Activated naive CD8-positive, alpha-beta T cell treated with anti-CD3 and anti-CD28 coated beads, Interleukin-2, amount 50 U/mL, for 16 hours (primary cell): ENCODE measurements at places on chromosomes 13 and 19.

DNA sequence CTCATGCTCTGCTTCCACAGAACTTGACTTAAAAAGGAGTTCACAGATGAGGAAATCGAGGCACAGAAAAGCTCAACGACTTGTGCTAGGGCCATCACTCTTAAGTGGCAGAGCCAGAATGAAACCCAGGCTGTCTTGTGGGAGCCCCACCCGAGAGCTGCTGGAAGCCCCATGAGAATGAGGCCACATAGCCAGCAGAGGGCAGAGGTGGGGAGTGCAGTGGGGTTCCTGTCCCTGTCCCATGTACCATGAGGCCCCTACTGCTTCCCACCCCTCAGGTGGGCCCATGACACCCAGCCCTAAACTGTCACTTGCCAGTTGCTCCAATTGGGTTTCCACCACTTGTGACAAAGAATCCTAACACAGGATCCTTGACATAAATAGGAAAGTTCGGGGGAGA lies 175.9 kb downstream of the IRS2 start:
- DNase-seq = no peak

DNA sequence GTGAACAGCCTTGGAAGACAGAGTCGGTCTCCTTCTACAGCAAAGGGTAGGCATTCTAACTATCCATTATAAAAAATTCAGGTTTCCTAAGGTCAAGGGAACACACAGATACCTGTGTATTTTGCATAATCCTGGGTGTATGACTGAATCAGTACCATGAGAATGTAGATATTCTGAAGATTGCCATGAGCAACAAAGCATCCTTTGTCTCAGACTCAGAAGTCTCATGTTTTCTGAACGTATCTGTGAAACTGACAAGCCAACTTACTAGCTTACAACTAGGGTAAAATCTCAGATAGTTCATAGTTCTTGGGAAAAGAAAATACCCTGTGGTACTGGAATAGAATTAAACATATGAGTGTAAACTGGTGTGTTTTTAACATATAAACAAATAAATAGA lies 6.5 kb downstream of the ZNF566 start:
- DNase-seq = no peak

GRCh38 chr13:102035969-102036368 lies 365.9 kb downstream of the FGF14 start:
- DNase-seq = no peak

DNA sequence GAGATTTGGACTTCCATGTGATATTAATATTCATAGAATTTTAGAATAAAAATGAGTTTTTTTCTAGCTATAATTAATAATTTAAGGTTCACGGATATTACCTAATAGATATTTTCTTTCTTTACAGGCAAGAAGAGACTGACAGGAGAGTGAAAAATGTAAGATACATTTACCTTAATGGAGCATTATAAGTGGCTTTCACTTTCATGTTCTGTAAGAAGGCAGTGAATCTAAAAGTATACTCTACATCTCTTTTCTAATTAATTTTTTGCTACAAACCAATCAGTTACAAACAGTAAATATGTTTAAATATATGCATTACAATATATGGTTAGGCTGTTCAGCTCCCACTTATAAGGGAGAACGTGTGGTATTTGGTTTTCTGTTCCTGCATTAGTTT lies 159.1 kb downstream of the LMO7 start:
- no peak for DNase-seq

DNA sequence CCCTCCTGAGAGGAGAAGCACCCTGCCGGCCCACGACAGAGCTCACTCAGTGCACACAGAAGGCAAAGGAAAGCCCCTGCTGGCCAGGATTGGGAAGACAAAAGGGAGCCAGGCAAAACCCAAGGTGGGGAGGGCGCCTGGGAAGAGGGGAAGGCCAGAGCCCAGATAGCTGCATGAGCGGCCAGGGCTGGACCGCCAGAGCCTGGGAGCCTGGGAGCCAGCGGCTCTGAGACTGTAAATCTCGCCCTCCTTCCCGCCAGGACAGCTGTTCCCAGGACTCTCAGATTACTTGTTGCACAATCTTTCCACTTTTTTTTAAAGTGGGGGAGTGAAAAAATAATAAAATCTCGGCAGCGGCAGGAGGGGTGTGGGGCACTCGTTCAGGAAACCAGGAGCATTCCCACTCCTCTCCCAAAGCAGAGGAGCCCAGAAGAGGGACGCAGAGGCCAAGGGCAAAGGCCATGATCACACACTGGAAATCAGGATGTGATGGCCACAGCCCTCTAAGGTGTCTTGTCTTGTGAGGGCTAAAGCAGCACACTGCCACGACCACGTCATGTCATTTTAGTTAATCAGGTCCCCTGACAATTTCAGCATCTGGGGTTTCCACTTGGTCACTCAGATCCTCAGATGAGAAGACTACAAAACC lies 19.6 kb upstream of the EPHX3 start:
- no peak for DNase-seq

DNA sequence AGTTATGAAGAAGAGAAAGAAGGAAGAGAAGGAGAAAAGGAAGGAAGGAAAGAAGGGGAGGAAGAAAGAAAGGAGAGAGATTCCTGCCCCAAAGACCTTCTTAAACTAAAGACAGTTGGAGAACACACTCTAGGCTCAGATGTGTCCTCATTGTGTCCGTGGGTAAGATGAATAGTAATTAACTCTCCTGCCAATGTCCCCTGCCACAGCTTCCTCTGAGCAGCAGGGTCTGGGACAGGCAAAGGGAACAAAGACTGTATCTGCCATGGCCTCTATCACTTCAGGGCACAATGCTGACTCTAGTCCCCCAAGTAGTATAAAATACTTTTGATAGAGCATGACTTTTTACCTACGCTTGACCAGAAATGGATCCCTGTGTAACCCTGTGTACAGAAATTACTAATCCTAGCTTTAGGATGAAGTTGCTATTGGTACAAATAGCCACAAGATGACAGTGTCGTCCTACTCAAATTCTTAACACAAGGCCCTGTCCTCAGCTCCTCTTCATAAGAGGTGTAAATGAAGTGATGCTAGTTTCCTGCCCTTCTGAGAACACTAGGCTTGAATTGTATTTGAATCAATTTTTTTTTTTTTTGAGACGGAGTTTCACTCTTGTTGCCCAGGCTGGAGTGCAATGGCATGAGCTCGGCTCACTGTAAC lies 186.2 kb upstream of the GPR12 start:
- no peak for DNase-seq

DNA sequence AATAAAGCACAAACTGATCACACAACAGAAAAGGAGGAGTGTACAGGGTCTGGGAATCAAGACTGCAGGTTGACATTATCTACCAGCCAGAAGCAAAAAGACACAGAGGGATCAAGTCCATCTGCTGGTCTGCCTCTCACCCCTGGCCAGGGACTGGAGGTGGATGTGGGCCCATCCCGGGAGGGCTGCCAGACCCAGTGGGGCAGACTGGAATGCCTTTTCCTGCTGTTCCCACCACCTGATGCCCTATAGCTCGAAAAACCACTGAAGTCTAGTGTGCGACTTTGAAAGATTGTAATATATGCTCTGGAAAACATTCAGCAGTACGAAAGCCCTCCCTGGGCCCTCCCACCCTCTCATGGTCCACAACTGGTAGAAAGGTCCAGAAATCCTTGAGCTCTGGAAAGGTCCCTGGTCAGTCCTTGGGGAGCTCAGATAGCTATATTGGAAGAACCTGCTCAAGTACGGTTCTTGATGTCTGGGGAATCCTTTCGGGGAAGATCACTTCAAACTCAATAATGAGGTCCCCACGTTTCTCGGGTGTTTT lies 2.6 kb downstream of the DNAJB1 start:
- DNase-seq = no peak

GRCh38 chr13:110882972-110883371 lies 31.9 kb downstream of the ANKRD10 start:
- DNase-seq = no peak

DNA sequence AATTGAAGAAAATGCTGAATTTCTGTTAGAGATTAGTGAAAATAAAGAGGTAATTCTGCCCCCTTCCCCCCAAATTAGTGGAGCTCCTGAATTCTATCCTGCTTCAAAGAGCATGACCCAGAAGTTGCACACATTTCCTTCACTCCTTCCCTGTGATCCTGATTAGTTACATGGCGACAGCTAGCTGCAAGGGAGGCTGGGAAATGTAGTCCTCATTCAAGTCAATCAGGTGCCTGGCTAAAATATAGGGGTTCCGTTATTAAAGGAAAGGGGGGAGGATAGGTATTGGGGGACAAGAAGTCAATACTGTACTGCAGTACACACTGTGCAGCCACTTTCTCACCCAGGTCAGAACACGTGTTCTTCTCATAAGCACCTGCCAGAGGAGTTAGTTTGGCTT lies 65.8 kb downstream of the SIPA1L3 start:
- no peak for DNase-seq

- DNase-seq = no peak
Observed at GRCh38 chr13:40058757-40059236, 403.3 kb downstream of the COG6 start.

GRCh38 chr13:53562419-53562818 lies 533.8 kb downstream of the OLFM4 start:
- no peak for DNase-seq

DNA sequence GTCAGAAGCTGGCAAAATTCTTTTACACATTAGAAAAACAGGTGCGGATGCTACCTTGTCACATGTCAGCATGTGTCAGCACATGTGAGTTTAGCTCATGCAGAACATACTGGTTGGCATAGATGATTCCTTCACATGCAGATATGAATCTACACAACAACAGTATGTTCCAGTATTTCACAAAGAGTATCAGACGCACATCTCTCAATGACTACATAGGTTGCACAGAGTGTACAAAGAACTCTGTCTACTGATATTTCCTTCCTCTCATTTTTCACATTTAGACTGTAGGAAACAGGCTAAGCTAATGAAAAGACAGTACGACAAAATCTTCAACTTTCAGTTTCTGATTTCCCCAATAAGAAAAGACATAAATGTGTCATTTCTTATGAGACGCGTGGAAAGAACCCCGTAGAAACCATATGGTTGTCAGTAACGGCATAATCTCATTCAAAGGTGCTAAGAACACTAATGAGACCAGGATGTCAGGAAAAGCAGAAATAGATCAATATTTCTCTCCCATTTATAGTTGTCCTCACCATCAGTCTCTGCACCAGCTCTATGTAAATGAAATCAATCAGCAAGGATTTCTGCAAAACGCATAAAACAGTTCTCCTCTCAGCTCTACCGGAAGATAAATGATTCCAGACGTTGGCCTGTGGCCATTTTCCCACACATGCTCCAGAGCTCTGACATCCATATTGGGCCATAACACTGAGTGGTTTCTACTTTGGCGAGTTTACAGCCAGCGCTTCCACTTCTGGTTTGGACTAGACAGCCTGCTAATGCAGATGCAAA lies 81.2 kb downstream of the STARD13 start:
- no peak for DNase-seq

DNA sequence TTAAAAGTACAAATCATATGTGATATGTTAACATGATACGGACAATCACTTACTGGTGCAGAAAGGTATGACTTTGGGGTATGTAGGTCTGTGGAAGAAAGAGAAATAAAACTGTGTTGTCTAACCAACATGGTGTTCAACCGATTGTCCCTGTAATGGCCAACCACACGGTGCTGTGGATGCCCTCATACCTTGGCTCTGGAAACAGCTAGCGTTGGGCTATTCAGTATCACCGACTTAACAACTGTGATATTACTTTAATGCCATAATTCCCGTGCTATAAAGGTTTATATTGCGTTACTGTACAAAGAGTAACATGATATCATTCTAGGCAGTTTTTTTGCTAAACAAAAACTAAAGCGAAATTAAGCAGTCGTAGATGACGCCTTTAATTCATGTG lies 448.3 kb downstream of the EFNB2 start:
- DNase-seq = no peak

- no peak for DNase-seq
Observed at GRCh38 chr13:29099781-29100406, 279.8 kb downstream of the MTUS2 start.

DNA sequence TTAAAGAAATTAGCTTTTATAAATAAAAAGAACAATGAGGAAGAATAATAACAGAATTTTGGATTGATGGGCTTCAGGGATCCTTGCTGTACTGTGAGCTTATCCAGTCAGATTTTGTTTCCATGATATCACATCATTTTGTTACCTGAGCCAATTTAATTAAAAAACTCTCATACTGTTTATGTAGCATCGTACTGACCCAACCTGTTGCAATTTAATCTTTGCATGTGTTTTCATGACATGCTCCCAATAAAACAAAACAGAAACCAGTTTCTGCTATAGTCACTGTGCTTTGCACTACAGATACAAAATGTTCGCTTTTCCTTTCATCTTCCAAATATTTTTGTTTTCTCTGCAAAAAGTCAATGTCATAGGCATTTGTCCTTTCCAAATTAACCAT lies 109.7 kb upstream of the RNF113B start:
- DNase-seq = no peak

DNA sequence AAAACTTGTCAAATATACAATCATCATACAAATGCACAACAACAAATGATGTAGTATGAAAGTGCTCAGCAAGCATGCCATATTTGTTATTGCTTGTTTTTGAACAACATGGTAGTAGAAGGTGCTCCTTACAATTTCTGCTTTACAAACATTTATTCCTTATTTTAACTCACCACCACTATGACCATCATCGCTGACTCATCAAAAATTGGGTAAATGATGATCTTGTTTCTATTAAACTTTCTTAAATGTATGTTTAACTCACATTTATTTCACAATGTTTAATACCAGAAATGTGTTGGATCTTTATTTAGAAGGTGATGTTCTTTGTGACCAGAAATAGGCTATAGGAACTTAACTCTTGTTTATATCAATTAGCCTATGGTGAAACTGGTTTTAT lies 45.5 kb downstream of the KCNRG start:
- DNase-seq = no peak

DNA sequence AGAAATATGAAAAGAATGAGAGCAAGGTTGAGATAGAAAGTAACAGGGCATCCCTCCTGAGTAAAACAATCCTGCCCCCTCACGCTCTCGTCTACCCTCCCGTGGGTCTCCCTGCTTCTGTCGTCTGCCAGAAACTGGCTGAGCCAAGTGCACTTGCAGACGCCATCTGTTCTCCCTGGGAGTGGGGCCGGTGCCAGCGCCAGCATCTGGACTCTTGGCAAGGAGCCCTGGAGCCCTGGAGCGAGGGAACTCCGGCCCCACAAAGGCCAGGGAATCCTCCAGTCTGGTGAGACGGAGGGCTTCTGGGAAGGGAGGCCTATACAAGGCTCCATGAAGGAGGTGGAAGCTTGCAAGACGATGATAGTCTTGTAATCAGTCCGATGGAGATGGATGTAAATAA lies 2.3 kb upstream of the TMEM91 start:
- no peak for DNase-seq

DNA sequence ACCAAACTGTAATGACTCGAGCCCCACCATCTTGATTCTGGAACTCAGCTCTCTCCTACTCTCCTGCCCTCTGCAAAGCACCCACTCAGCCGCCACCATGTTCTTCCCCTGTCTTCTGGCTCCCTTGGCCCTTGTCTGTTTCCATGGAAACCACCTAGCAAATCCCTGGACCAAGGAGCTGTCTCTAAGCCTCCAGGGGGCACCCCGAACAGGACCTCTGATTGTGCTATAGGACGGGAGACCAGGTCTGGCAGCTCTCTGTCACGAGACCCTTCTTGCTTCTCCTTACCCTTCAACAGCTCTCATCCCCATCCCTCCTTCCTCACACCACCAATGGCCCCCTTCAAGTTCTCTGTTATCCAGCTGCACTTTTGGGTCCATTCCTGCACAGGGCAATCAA lies 277.7 kb upstream of the ZNF507 start:
- DNase-seq = no peak
